ENCODE measurements at places on chromosomes 4 and X. TPM values are rescaled to one million over a fixed set of nuclear protein-coding genes. Genes with fewer than 3 reads are reported as not detected.

Gene FDCSP
- total RNA-seq, result not detected

DNA sequence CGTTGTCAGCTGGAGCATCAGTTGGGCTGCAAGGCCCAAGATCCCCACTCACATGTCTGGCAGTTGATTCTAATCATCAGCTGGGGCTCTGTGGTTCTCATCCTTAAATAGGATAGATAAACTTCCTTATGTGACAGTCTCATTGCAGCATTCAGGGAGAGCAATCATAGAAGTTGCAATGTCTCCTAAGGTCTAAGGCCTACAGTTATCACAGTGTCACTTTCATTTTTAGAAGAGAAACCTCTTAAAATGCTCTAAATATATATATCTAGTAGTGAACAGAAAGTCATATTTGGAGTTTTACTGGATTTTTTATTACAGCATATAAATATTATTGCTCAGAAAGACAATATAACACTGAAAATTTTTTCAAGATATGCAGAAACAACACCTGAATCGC lies 226.0 kb upstream of the PPP1R2C start:
- no peak for DNase-seq

DNA sequence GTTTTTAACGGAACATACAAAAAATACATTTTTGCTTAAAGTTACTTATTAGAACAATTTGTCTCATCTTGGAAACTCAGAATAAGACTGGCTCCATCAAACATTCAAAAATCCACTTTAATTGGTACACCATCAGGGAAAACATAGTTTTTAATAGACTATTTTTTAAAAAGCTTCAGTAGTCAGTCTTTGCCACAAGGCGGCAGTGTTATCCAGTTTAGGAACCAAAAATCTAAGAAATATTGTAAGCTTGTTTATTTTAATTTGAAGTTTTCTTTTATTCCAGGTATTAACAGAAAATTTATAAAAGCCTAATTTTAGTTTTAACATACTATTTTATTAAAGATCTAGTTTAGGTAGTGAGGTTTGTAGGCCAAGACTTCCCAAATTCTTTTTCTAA lies 107.7 kb downstream of the APOOL start:
- DNase-seq, result no peak

Gene MXRA5
- total RNA-seq, result not detected

DNA sequence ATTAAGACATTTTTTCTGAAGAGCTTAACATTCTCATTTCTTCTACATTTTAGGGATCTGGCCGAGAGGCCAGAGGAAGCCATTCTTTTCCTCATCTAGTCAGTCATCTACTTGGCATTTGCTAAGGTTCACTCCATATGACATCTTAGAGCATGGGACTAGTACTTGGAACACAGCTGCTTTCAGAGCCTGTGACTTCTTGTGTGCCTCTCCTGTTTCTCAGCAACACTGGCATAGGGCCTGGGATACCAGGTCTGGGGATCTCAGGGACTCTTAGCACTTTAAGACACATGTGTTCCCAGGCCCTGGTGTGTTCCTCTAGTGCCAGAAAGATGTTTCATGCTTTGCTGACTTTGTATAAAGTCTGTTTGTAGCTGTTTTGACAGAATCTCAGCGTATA lies 7.3 kb downstream of the PLP1 start:
- no peak for DNase-seq

GRCh38 chrX:129239371-129239770 lies 283.9 kb downstream of the SMARCA1 start:
- DNase-seq, result no peak

DNA sequence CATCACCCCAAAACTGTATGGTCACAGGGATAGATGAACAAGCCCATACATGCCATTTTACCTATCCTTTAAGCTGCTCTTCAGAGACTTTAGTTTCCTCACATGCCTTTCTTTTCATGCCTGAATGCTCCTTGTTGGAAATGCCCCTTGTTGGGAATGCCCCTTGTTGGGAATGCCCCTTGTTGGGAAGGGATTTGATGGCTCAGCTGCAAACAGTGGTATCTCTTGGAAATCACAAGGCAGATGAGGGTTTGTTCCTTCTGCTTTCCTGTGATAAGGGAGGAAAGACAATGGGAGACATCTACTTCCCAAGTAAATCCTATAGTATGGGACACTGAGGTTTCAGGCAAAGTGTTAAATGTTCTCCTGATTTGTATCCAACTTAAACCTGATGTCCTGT lies 11.5 kb downstream of the CXCL2 start:
- DNase-seq, result no peak

DNA sequence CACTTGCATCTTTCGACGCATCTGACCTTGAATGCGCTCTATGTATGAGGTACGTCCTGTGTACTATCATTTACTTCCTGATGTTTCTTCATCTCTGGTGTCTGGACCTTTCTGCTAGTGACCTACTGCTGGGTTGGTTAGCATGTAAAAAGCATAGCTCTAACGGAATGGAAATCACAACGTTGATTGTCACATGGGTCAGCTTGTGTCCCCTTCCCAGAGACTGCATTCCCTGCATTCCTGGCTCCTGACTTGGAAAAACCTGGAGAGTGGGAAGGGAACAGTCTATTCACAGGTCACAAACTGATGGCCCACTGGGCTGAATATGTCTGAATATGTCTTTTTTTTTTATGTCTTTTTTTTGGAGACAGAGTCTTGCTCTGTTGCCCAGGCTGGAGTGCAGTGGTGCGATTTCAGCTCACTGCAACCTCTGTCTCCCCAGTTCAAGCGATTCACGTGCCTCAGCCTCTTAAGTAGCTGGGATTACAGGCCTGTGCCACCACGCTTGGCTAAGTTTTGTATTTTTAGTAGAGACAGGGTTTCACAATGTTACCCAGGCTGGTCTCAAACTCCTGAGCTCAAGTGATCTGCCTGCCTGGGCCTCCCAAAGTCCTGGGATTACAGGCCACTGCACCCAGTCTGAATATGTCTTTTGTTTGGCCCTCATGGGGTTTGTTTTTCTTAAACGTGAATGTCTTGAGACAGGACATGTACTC lies 16.3 kb downstream of the LONRF3 start:
- no peak for DNase-seq

GRCh38 chr4:10066670-10067651 lies 45.7 kb upstream of the SLC2A9 start:
- no peak for DNase-seq

- no peak for DNase-seq
These were observed 1.5 kb upstream of the COMMD8 start for GRCh38 chr4:47465004-47465403.

Gene MAGEC1
- total RNA-seq, result 0.07 TPM

Gene NPY1R
- total RNA-seq, result 0.14 TPM

GRCh38 chrX:12447448-12448064 lies 309.3 kb downstream of the FRMPD4 start:
- DNase-seq, result no peak

GRCh38 chr4:40550948-40551462 lies 78.7 kb downstream of the RBM47 start:
- no peak for DNase-seq

GRCh38 chr4:182169987-182170386 lies 73.2 kb upstream of the TENM3 start:
- no peak for DNase-seq

DNA sequence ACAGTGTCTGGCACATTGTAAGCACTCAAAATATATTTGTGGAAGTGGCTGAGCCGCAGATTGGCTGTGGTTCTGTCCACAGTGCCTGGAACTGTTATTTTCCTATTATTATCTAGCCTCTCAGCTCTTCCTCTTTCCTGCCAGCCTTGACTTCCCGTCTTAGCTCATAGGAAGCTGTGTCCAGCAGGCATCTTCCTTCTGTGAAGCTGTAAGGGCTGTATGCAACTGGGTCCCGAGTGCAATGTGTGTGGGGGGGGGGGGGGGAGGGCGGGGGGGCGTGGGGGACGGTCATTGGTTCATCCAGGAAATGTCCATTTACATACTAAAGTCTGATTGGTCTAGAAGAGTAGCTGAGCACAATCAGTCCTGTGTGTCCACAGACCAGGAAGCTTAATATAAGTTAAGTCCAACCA lies 210.7 kb downstream of the PDGFRA start:
- DNase-seq, result peak; percentile 49

- no peak for DNase-seq
These were observed 113.1 kb downstream of the ENPP6 start for GRCh38 chr4:184104419-184105101.

GRCh38 chrX:8579602-8580001 lies 115.0 kb downstream of the VCX3B start:
- DNase-seq, result no peak

Gene SAGE1
- total RNA-seq, result not detected

Gene TRAM1L1
- 0.26 TPM for total RNA-seq

GRCh38 chr4:101355246-101355645 lies 7.9 kb upstream of the PPP3CA start:
- DNase-seq, result no peak

GRCh38 chrX:11172415-11172814 lies 61.3 kb downstream of the HCCS start:
- no peak for DNase-seq

DNA sequence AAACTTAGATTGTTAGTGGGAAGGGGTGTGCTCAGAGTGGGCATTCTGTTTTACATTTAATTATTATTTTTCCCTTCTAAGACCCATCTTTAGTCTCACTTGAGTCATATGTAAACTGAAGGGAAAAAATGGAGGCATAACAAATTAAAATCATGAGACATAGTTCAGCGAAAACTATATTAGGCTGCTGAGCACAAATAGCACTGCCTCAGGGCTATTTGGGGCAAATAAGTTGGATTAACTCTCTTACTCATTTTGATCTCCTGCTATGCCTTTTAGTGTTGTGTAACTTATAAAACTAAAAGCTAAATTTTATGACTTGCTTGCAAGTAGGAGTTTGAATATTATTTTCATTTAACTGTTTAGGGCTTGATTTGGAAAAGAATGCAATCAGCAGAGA lies 1329.2 kb upstream of the PCDH7 start:
- DNase-seq, result no peak

Gene MAGED4
- total RNA-seq, result 2.2 TPM

Gene PRSS12
- not detected for total RNA-seq

GRCh38 chr4:141643557-141643956 lies 7.2 kb downstream of the IL15 start:
- no peak for DNase-seq

DNA sequence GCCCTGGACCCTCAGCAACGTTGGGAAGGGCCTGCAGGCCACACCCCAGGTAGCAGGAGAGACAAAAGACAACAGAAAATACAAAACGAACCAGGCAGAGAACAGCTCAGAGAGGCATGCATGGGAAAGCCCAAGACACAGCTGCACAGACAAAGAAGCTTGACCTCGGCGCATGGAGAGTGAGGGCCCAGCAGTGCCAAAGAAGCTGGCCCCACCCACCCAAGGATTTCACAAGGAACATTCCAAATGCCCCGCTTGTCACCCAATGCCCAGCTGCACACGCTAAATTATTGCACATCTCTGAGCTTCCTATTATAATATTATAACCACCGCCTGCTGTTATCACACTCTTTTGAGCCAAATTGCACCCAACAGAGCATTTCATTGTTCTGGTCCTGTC lies 147.7 kb upstream of the TBL1X start:
- no peak for DNase-seq

- DNase-seq, result no peak
These were observed 430.9 kb downstream of the C4orf33 start for GRCh38 chr4:129526812-129527211.

DNA sequence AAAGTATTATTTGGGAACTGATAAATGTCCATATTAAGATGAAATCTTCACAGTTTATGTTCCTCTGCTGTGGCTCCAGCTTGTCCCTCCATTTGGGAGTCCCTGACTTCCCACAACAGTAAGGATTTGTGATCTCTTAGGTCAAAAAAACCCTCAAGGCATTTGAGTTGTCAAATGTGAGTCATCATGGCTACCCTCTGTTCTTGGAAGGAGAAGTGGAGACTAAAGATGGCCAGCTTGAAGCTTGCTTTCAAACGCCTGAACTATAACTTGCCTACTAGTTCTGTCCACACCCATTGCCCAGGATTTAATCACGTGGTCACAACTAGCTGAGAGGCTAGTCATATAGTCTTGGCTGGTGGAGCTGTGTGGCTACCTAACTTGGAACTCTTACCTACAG lies 107.8 kb downstream of the CCNG2 start:
- DNase-seq, result no peak

Gene KIAA1210
- not detected for total RNA-seq

Gene ATOH1
- not detected for total RNA-seq

DNA sequence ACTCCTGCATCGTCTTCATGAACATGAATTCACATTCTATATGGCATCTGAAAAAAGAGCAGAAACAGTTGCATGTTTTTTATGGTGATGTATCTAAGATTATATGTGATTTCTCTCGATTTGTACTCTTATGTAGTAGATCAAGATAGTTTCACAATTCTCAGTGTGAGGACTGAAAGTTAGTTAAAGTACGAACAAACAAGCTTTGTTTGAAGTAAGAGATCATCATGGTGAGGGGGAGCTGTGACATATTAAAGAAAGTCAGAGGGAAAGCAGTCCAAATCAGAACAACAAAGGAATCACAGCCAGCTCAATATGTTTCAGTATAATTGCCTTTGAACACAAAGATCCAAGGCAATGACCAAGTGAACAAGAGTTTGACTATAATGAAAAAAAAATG lies 1140.6 kb downstream of the SH3BGRL start:
- DNase-seq, result no peak

Gene MANBA
- 13.7 TPM for total RNA-seq

Gene IL2RG
- not detected for total RNA-seq

GRCh38 chr4:110970642-110971041 lies 347.8 kb upstream of the PITX2 start:
- no peak for DNase-seq

- DNase-seq, result no peak
These were observed 4.2 kb downstream of the SMARCAD1 start for GRCh38 chr4:94211861-94212260.

DNA sequence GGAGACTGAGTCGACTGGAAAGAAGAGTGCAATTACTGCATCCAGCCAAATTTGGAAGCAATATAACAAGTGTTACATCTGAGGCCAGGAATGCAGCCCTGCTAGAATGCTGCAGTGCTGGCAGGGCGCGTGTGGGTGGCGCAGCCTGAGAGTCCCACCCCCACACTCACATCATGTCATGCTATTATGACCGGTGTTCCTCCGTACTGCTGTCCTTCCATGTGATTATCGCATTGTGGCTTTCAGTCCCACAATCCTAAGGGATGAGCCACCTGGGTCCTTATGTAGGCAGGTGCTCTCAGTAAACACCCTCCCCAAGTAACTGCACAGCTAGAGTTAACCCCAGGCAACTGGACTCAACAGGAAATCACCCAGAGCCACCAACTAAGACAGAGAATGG lies 122.6 kb upstream of the CPEB2 start:
- no peak for DNase-seq

Measured in pulmonary artery endothelial cell (primary cell).